ENCODE measurements at places on chromosomes 5 and 9.

DNA sequence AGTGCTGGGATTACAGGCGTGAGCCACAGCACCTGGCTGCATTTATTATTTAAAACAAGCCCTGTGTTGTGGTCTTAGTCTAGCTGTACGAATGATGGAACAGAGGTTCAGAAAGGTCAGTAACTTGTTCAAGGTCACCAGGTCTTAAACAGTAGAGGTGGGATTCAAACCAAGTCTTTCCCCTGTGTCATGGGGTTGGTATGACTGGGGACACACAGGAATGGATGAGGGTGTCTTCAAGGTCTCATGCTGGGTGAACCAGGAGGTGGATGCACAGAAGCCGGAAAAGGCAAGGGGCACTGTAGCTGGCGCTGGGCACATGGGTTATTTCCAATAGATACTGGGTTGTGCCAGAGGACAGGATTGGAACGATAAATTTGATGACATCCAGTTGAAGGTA lies 32.2 kb upstream of the TJP2 start:
- no peak for DNase-seq

DNA sequence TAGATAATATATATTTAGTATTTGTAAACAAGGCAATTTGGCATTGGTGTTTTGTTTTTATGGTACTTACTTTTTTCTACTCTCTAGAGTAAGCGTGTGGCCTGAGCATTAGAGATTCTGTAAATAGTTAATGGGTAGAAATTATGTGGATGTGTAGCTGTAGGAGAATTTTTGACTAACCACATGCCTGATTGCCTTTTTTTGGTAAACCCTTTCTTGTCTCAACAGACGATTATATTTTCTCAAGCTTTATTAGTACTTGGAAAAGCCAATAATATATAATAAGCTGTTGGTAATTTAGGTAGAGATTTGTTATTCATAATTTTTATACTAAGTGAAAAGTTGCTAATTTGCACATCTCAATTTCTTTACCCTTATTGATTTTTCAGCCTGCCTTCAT lies 76.8 kb downstream of the FCHO2 start:
- no peak for DNase-seq

DNA sequence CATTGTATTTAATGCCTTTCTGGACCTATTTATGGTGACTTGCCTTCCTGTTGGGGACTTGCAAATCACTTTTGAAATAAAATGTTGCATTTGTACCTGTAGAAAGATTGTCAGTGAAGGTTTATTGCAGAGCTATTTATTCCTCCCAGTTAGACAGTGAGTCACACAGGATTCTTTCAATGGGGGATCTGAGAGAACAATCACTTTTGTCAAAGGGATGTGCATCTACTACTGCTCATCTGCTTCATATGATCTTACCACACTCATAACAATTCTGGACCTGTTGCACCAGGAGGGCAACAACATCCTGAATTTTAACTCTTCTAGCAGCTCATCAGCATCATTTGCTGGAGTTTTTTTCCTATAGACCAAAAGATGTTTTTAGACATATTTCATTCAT lies 66.8 kb downstream of the FBXL7 start:
- no peak for DNase-seq

DNA sequence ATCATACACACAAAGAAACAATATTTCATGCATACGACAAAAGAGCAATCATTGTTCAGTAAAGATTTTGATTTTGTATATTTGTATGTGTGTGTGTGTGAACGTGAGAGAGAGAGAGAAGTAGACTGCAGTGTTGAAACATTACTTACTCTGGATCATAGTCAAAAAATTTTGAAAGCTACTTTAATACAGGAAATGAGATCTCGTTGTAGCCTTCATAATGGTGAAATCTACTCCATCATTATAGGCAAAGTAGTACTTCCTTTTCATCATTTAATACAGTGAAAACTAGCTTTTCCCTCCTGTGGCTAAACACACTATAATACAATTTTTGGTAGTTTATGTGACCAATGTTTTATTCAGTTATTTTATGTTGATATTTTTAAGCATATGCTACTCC lies 1427.7 kb upstream of the C9orf72 start:
- DNase-seq = no peak

GRCh38 chr5:142913728-142914338 lies 143.7 kb downstream of the ARHGAP26 start:
- no peak for DNase-seq

- DNase-seq = no peak
These were observed 1043.2 kb downstream of the CDH18 start for GRCh38 chr5:18944771-18945170.

GRCh38 chr5:129460672-129460935 lies 506 bp downstream of the ADAMTS19 start:
- no peak for DNase-seq

- no peak for DNase-seq
These were observed 14.3 kb downstream of the ATPSCKMT start for GRCh38 chr5:10235350-10235749.

DNA sequence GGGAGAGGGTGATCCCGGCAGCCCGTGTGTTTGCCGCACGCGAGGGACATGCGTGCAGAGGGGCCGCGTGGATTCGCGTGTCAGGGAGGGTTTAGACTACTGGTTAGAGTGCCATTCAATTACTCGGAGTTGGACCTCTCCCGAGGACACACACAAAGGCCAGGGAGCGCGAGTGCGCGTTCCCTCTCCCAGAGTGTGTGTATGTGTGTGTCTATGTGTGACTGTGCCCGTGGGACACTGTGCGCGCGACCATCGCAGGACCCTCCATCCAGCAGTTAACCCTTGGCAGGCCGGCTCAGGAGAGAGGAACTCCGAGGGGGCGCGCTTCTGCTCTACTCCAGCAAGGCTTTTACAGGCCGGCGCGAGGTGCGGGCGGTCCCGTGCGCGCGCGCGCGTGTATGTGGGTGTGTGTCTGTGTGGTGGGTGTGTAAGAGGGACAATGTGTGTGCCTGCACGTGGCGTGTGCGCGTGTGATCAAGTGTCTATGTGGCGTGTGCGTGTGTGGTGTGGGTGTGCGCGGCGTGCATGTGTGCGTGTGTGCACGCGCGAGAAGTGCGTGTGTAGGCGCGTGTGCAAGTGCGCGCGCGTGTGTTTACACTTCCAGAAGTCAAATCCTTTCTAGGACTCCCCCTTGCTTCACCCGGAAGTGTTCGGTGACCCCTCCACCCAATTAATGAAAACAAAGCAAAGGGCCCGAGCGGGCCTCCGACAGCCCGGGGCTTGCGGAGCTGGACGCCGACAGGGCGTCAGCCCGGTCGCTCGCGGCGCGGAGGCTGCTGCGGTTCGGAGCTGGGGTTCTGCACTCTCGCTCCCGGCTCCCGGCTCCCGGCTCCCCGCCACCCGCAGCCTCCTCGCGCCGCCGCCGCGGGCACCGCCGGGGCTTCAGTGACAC lies 75.3 kb upstream of the TBCA start:
- no peak for DNase-seq

GRCh38 chr9:132814937-132815336 lies 63.1 kb downstream of the AK8 start:
- DNase-seq = no peak

DNA sequence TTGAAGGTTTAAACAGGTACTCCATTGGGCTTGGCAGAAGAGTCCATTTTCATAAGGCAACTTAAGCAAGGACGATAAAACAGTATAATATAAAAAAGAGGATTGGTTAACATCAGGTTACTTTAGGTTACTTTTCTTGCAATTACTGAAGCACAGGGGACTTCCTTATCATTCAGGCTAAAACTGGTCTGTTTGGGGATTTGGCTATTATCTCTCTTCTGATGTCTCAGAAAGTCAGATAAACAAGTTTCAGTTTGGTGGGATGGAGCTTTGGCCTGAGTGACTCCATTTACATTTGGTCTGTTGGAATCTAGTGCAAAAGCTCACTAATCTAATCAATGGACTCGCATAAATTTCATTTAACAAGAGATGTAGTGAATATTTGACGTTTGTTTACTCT lies 8.0 kb downstream of the GAPT start:
- no peak for DNase-seq

GRCh38 chr5:169287529-169287928 lies 13.4 kb downstream of the SLIT3 start:
- DNase-seq = no peak

DNA sequence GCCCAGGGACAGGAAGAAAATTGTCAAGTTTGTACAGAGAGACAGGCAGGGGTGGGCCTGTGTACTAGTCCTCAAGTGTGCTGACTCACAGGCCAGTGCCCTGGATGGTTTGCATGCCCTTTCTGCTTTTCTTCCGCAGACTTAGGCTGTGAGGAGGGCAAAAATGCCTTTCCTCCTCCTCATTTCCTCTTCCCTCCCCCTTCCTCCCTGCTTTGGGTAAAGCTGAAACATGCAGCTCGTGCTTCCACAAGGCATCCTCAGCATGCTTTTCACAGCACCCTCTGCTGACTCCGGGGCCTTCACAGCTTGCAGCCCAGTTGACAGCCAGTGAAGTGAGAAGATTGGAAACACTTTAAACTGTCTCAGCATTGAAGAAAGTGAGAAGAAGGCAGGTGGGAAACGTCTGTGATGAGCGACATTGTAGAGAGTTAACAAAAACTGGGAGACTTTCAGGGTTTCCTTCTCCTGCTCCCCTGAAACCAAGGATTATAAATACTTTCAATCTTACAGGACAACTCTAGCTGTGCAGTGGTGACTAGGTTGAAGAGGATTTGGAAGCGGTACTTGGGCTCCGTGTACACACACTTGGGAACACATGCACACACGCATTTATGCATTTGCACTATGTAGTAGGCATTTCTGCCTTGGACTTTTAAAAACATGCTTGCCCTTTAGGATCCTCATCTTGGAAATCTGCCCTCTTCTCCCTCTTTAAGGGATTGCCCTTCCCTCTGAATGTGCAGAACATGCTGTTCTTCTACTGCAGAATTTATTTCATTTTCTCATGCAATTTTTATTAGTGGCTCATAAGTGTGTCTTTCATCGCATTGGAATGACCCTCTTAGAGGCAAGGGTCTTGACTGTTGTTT lies 138.8 kb downstream of the GRIA1 start:
- no peak for DNase-seq

DNA sequence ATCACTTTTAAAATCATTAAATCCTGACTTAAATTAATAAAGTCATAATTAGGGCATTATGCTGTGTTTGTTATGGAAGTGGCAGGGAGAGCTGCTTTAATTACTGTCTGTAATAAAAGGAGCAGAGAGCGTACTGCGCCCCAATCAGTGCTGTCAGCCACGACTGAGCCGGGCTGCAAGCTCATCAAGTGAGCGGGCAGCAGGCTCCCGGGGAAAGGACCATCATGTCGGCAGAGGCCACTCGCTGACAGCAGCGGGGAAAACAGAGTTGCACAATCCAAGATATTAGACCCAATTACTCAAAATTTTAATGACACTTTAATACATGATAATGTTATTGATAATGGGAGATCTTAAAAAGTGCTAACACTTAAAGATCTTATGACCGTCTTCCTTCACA lies 181.6 kb downstream of the AP3B1 start:
- DNase-seq = no peak

DNA sequence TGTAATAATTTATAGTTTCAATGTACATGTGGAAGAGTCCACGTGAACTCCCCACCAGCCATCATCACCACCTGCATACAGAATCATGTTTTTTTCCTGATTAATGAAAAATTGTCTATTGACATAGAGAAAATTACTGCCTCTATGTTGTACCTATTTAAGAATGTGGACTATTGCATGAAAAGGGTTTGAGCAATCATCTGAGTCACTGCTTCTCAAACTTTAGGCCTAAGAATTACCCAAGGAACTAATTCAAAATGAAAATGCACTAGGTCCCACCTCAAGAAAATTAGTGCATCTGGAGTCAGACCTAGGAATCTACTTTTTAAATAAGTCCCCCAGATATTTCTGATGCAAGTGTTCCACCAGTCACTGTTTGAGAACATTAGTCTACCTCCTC lies 709.3 kb downstream of the MAT2B start:
- no peak for DNase-seq

DNA sequence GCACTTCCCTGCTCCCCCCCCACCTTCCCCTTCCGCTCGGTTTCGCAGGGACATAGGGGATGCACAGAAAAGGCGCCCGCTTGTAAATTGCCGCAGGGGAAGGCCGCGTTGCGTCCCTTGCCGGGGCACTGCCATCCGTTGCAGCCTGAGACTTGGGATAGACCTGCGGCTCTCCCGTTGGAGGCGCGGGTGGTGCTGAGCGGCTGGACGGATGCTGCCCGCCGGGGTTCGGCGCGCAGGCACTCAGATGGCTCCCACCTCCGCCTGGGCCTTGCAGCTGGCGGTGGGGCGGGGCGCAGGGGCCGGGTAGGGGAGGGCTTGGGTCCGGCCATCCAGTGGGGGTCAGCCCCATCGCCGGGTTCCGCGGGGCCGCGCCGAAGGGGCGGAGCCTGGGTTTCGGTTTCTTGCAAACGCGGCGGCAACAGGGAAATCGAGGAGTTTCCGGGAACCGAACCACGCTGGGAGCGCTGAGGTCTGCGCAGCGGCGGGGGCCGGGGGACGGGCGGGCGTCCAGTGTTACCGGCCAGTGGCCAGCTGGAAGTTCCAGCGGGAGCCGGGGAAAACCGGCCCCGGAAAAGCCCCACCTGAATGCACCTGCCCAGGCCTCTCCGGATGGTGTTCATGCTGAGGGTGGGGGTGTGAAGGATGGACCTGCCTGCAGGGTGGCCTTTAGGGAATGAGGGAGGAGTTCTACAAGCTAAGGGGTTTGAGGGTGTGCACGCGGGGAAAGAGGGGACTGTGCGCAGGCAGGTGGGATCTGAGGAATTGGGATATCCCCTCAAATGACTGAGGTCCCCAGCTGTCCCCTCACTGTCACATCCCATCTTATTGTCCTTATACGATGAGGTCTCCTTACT lies 6.3 kb upstream of the IRF1 start:
- no peak for DNase-seq

DNA sequence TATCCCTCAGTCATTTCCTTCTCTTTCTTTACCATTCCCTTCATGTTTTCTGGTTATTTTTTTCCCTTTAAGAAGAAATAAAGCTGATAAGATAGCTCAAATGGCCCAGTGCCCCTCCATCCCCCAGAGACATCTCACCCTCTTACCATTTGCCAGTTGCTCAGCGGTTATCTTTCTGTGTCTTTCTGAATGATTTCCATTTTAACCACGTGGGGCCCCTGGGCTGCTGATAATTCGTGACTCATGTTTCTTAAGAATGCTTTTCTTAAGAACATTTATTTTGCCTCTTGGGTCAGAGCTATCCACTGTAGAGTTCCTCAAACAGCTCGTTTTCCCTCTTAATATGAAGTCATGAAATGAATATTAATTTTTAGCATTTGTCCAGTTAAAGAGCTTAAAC lies 147.8 kb downstream of the MAST4 start:
- DNase-seq = no peak

DNA sequence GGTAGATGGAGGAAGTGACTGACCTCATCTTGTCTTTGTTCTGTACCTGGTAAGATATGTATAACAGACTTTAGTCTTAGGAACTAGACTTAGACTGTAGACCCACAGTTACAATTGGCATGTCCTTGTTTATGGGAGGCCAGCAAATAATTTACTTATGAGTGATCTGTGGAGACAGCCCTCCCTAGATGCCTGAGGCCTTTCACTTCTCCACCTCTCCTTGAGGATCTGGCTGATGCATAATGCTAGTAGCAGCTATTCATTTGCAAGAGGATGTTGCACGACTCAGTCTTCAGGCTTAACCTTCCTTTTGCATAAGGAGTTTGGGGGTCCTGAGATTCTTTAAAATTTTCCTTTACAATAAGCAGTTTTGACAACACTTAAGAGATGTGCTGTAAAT lies 100.7 kb downstream of the YTHDC2 start:
- DNase-seq = no peak

- DNase-seq = no peak
These were observed 125.4 kb upstream of the SLC30A5 start for GRCh38 chr5:68968429-68968828.
